ENCODE measurements at places on chromosomes 16 and 17.

DNA sequence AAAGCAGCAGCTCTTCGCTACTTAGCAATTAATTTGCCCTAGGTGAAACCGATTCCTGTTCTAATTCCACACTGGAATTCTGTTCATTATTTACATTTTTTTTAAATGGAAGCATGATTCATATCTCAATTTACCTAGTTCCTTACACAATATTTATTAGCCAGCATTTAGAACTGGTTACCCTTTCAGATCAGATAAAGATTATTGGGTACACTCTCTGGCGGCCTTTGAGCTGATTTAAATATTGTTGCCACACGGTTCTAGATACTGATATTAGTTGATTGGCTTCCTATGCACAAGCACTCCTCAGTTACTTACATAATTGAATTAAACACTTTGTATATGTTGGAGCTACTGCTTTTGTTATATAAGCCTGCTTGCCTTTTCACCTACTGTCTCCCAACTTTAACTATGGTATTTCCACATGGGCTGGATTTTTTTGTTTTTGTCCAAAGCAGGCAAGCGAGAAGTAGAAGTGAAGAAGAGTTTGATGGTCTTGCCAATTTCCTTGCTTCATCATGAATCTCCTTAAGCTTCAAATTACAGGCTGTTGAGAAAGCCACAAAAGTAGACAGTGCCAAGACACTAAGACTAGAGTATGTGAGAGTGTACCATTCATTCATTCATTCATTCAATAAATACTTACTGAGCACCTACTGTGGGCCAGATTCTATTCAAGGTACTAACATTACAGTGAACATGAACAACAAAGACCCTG lies 3.9 kb upstream of the ALDH3A2 start:
- DNase-seq, result no peak

DNA sequence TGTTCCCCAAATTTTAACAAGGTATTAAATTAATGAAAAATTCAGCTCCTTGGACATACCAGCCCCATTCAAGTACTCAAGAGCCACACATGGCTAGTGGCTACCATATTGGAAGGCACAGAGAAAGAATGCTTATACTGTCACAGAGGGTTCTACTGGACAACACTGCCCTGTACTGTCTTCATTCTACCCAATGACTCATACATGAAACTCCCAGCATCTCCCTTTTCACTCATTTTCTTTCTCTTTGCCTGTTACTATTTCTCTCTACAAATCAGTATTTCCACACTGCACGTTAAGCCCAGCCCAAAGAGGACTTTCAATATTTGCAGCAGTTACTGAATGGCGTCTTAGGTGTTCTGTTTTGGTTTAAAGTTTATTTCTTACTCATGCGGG lies 72.1 kb upstream of the RCVRN start:
- DNase-seq, result no peak

- DNase-seq, result no peak
These were observed 9.9 kb upstream of the LCAT start for GRCh38 chr16:67953641-67954375.

- no peak for DNase-seq
These were observed 9.7 kb downstream of the RPA1 start for GRCh38 chr17:1839516-1839915.

DNA sequence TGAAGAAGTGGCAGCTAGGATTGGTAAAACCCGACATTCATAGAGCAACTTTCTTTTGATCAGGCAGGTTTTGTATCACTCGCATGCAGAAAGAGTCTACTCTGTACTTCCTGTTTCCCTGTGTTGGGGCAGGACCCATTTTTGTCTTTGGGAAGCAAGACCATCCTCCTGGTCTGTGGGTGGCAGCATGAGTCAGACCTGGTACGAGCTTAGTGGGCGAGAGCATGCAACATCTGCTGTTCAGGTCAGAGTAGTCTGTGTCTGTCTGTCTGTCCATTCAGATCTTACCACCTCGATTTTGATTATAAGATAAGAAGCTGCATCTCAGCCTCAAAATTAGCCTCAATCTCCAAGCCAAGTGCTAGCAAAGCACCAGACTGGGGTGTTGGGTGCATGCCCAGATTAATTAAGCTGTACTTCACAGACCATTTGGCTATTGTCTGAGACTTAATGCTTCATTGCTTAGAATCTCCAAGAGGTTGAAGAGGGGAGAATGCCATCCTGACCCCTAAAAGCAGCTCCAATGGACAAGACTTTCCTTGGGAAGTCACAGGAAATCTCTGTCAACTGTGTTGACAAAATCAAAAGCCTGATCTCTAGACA lies 110.9 kb downstream of the XYLT1 start:
- DNase-seq, result no peak

GRCh38 chr17:82022310-82022980 lies at the start of gene CENPX:
Gene CENPX, minus strand, starts transcription at chr17:82022878. Its CDS starts 17 bp downstream, at chr17:82022861.
- DNase-seq, result no peak

DNA sequence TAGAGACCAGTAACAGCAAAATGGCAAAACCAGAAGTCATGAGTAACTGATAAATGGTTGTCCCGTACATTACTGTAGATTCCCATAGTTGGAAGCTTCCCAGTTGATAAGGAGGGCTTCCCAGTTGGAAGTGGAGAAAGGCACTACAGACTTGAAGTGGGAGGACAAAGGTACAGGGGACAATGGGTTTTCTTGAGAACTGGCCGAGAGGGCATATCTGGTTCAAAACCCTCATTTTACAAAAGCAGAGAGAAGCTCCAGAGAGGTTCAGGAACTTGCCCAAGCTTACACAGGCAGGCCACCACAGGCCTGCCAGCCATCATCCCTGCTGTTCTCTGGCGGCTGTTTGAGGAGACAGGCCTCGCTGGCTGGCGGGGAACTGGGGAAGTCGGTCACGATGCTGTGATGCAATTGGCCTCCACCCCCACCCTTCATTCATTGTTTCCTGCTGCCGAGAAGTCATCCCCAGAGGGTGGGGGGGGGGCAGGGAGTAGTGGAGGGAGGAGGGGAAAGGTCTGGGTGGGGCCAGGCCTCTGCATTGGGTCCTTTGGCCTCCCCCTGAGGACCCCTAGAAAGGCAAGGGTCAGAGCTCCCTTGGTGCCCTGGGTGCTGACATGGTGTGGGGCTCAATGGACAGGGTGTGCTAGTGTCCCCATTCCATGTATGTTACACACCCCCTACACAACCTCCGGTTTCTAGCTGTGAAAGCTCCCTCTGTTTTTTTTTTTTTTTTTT lies 3.0 kb downstream of the UBALD2 start:
- DNase-seq, result no peak

DNA sequence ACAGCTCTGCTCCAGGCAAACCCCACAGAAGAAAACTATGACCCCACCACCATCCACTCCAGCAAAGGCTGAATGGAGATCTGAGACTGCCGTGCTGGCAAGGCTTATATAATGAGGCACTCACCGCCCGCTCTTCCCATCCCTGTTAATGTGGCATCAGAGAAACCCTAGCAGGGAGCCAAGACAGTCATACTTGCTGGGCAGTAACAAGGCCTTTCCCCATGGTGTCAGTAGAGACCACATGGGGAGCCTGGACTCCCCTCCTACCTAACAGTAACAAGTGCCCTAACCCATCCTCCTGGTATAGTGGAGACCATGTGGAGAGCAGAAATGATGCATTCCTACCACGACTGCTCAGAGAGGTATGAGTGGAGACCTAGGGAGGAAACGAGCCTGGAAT lies 235.2 kb downstream of the C16orf78 start:
- DNase-seq, result no peak

DNA sequence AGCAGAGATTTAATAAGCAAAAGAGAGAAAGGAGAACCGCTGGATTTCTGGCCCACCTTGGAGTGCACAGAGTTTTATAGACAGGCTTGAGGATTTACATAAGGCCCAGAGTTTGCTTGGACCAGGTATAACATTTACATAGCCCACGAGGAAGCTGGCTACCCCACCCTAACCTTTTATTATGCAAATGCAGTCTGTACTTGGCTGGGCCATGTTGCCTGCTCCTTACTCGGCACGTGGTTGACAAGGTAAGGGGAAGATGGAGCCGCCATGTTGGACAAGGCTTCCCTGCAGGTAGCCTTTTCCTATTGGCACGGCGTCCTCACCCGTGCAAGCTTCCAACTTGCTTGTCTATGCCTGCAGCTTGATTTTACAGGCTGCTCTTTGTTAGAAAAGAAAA lies 35.2 kb upstream of the HS3ST3A1 start:
- DNase-seq, result no peak

DNA sequence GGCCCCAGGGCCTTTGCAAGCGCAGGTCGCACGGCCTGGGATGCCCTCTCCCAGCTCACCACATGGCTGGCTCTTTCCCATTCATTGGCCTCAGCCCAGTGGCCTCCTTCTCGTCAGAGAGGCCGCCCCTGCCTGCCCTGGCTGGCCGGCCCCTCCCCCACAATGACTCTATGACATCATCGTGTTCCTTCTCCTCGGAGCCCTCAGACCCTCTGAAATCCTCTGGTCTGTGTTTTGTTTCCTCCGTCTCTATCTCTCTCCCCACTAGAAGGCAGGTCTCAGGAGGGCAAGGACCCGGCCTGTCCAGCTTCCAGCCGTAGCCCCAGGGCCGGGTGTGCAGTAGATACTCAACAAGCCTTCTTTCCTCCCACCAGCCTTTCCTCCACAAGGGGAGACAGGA lies 164.8 kb upstream of the FOXF1 start:
- DNase-seq, result no peak

GRCh38 chr17:33322063-33322462 lies 29.0 kb upstream of the ASIC2 start:
- DNase-seq, result no peak

DNA sequence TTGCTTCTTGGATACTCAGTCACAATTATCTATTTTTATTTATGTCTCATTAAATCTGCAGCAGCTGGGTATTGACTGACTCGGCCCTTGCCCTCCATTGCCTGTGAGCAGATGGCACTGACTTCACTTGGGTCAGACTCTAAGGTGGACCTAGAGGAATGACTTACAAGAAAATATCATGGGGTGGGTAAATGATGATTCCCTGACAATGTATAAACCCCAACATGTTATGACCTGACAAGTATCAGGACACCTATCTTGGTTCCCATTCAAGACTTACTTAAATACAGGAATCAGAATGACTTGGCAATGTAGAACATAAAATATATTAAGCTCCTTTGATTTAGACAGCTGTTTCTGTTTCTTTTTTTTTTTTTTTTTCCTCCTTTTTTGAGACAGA lies 953.5 kb downstream of the CDH11 start:
- DNase-seq, result no peak

GRCh38 chr16:90035902-90036301 lies 16.6 kb upstream of the DBNDD1 start:
- DNase-seq, result no peak

- DNase-seq, result no peak
These were observed 1.0 kb downstream of the CPPED1 start for GRCh38 chr16:12802661-12803060.

- DNase-seq, result peak; percentile 40
These were observed 26.3 kb downstream of the AARSD1 start for GRCh38 chr17:42937712-42938596.

DNA sequence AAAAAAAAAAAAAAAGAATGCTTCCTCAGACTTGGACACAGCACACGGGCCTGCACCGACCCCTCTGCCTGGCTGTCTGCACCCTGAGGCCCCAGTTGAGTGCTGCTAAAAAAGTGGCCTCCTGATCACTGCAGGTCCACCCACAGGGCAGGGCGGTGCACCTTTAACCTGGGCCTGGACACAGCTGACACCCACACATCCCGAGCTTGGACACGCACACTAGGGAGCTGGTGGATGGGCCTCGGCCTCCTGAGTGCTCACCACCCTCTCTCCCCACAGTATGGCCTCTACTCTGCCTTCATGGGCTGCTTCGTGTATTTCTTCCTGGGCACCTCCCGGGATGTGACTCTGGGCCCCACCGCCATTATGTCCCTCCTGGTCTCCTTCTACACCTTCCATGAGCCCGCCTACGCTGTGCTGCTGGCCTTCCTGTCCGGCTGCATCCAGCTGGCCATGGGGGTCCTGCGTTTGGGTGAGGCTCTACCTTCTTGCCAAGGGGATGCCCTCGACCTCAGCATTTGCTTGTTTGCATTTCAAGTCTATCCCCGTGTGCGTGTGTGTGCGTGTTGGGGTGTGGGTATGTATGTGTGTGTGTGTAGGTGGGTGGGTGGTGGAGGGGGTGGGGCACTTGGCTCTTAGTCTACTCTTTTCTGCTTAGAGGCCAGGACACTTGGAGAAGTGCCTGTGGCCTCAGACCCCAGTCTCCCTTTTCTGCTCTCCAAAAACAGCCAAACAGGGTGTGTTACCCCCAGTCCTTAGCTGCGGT lies 2.3 kb downstream of the SLC26A11 start:
- DNase-seq, result no peak

DNA sequence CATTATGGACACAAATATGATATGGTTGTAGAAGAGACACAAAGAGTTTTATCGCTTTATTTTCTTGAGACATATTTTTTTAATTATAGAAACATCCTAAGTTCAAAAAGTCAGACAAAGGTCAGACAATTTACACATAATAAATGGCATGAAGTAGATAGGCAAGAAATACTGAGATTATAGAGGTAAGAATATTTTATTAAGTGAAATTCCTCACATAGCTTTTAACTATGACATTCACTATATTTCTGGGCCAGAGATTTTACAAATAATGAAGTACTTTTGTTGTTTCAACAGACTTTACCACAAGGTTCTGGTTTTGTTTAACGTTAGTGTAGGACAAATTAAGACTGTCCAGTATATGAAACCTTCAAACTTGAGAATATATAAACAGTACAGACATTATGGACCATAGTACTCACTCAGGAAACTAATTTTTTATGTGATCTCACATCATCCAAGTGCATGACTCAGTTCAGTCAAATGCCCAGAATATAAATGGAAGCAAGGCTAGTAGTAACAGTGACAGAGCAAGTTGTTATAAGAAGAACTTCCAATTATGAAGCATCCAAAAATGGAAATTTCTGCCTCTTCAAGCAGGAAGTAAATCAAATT lies 394.8 kb downstream of the KCNJ2 start:
- DNase-seq, result no peak

DNA sequence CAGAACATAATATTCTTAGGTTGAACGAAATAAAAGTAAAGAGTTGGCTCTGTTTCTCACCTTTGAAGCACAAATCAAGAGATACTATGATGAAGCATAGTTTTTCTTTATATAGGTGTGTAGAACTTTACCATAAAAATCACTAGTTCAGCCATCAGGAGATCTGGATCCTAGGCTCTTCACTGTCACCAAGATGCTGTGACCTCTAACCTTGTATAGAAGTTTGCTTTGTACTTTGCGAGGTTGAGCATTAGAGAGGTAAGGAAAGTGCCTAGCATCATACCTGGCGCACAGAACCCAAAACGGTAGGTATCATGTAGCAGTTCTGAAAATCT lies 553 bp upstream of the CDC6 start:
- DNase-seq, result no peak

- no peak for DNase-seq
These were observed 10.7 kb upstream of the MEAK7 start for GRCh38 chr16:84514874-84515835.

- no peak for DNase-seq
These were observed 396.1 kb downstream of the SOX9 start for GRCh38 chr17:72516772-72517399.

Measured in HFF-Myc (cell line).